ENCODE measurements at places on chromosomes 2 and 18.

DNA sequence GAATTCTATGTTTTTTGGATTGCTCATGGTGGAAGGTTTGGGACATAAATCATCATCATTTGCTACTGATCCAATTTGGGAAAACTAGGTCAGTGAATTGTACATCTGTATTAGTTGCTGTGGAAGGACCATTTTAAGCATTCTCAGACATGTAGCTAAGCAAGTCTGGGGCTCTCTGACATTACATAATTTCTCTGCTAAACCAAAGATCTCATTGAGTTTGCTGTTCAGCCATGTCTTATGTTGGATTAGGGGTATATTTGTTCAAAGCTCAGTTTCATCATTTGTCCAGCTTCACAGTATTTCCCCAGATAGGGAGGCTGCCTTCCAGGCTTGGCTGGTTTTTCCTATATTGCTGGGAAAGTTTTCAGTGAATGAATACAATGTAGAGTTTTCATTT is 399.7 kb downstream of the MTX2 start:
- no peak for DNase-seq

DNA sequence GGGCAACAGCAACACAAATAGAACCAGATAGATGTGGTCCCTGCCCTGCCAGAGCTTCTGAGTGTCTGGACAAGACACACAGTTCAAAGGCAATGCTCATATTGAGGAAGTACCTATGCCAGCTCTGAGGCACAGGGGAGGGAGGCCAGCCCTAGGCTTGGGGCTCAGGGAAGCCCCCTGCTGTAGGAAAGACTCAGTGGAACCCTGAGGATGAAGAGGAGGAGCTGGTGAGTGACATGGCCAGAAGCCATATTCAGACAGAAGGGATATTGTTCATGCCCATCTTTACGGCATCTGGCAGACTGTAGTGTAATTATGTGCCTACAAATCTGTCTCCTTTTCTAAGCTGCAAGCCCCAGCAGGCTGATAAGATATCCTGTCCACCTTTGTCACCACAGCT is 8.8 kb downstream of the SIGLEC15 start:
- DNase-seq, result no peak

DNA sequence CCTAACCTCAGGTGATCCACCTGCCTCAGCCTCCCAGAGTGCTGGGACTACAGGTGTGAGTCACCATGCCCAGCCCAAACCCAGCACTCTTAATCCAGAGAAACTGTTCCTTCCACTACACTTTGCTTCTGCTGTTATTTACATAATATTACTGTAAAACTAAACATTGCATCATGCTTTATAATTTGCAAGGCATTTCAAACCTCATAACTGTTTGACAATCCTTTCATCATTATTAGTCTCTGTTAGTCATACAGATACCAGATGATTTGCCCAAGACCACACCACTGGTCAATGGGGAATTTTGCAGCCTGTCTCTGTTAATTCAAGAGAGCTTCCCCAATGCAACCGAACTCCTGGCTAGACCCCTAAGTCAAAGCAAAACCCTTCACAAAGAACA is 338.3 kb downstream of the ALK start:
- DNase-seq, result no peak

- DNase-seq, result no peak
These were observed 73.5 kb downstream of the LIMS1 start for GRCh38 chr2:108607706-108608301.

GRCh38 chr2:23200787-23201114 is 184.2 kb upstream of the KLHL29 start:
- DNase-seq, result no peak

DNA sequence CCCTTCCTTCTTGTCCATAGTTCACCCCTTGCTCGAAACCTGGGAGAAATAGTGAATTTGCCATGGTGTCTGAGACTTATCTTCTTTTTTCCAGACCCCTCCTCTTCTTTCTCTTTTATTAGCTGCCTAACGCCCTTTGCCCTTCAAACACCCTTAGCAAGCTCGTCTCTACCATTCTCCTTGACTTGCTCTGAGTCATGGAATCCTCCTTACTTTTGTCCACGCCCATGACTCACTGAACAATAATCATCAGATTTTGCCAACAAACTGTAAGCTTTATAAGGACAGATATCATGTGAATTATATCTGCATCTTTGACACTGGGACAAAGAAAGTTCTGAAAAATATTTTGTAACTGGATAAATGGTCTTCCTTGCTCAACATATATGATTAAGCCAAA is 67.1 kb upstream of the CNTNAP5 start:
- no peak for DNase-seq
